ENCODE measurements at places on chromosomes 7 and 10. TPM values are rescaled to one million over a fixed set of nuclear protein-coding genes. Genes with fewer than 3 reads are reported as not detected.

The ITPRID1 gene
- not detected for total RNA-seq

The CHST3 gene
- total RNA-seq: 15.6 TPM

The DYNC1I1 gene
- 2.3 TPM for total RNA-seq

The PTF1A gene
- total RNA-seq: not detected

The TMEM130 gene
- 20.0 TPM for total RNA-seq

The USP54 gene
- 114 TPM for total RNA-seq

The FANK1 gene
- 2.6 TPM for total RNA-seq

The ACHE gene
- total RNA-seq: 2.9 TPM

The CHN2 gene
- 14.4 TPM for total RNA-seq

The XRCC2 gene
- total RNA-seq: 0.46 TPM

The OIT3 gene
- total RNA-seq: not detected

The NEUROD6 gene
- not detected for total RNA-seq

The PALD1 gene
- total RNA-seq: 27.0 TPM

The HACD1 gene
- 34.3 TPM for total RNA-seq

The SERPINE1 gene
- total RNA-seq: 13.7 TPM

The ELN gene
- total RNA-seq: 231 TPM

The GFRA1 gene
- total RNA-seq: 3.4 TPM

The ACTL6B gene
- not detected for total RNA-seq

The WEE2 gene
- total RNA-seq: not detected

The GNAT3 gene
- not detected for total RNA-seq

The AKR1D1 gene
- total RNA-seq: not detected

The MLXIPL gene
- total RNA-seq: 11.1 TPM

The ELFN1 gene
- total RNA-seq: 4.3 TPM

The DDC gene
- total RNA-seq: 3.1 TPM

The CNPY1 gene
- total RNA-seq: not detected

The BHLHA15 gene
- 0.81 TPM for total RNA-seq

The NFE2L3 gene
- total RNA-seq: 4.1 TPM

The WIPF3 gene
- total RNA-seq: 0.67 TPM

The CCL24 gene
- 4.8 TPM for total RNA-seq

The SUGCT gene
- 4.1 TPM for total RNA-seq

The METTL27 gene
- 2.3 TPM for total RNA-seq

The SFTPA1 gene
- 11,191 TPM for total RNA-seq

The VWA2 gene
- total RNA-seq: 15.5 TPM

The VPS50 gene
- 30.2 TPM for total RNA-seq

The MAGI2 gene
- 12.8 TPM for total RNA-seq

The SVOPL gene
- total RNA-seq: 0.81 TPM

The CALHM3 gene
- not detected for total RNA-seq

The LRRC18 gene
- 0.96 TPM for total RNA-seq

The GPRIN2 gene
- 56.2 TPM for total RNA-seq

The SEMA3A gene
- total RNA-seq: 12.0 TPM

The WNT8B gene
- not detected for total RNA-seq

The CYP3A5 gene
- total RNA-seq: 15.1 TPM

The NPTX2 gene
- total RNA-seq: 2.1 TPM

The ACBD7 gene
- not detected for total RNA-seq

The LIPK gene
- not detected for total RNA-seq

The MYO3A gene
- total RNA-seq: 0.06 TPM

The PON3 gene
- total RNA-seq: 36.4 TPM

The PTN gene
- 5.4 TPM for total RNA-seq

The COL1A2 gene
- 321 TPM for total RNA-seq

The CPA4 gene
- total RNA-seq: not detected

The SH2D4B gene
- 0.43 TPM for total RNA-seq

The TMEM213 gene
- total RNA-seq: 9.6 TPM

The C7orf57 gene
- not detected for total RNA-seq

The MDFIC gene
- total RNA-seq: 39.0 TPM

The PDE6C gene
- not detected for total RNA-seq

The CPA1 gene
- total RNA-seq: not detected

All from upper lobe of right lung (tissue), 1 donor.